Esophagus squamous epithelium (tissue), 5 donors: ENCODE measurements at places on chromosomes 11 and 22.

DNA sequence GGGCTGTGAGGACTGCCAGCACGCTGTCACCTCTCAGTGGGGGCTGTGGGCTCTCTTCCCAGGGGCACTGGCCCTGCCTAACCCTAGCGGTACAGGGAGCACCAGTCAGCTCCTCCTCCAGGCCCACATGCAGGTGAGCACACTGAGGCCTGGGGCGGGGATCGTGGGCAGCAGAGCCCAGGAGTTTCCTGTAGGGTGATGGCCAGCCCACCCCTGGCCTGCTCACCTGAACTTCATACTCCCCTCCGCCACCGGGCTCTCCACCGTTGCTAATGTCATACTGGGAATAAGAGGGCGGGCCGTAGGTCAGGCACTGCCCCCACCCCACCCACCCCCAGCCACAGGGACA, 10.0 kb upstream of the TREH start:
- DNase-seq: no peak

DNA sequence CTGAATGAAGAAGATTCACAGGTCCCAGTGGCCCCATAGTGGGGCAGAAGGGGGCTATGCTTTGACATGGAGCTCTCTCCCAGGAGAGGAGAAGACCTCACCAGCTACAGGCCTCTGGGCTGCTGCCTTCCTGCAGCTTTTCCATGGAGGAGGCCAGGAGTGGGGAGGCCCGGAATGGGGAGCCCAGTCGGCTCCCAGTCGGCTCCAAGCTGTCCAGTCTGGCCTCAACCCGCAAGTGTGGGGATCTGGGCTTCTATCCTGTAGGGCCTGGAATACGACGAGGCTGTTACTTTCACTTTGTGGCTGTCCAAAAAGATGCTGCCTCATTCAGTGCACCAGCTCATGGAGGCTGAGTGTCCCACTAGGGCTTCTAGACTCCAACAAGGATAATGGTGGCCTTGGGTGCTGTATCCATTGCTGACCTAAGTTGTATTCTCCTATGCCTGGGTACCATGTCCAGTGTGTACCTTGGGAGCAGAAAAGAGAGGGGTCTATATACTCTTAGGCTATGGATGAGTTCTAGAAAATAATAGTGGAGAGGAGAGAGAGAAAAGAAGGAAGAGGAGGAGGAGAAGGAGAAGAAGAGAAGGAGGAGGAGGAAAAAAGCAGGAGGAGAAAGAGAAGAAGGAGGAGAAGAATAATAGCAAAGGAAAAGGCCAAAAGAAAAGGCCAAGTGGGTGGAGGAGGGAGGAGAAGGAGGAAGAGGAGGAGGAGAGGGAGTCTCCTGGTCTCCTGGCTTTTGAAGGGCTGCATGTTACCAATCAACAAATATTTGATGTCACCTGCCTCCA, 1.1 kb downstream of the MYO18B start:
- no peak for DNase-seq

- DNase-seq: no peak
Measured at GRCh38 chr11:44010789-44011251, 37.0 kb upstream of the ACCSL start.

- no peak for DNase-seq
Measured at GRCh38 chr11:13137844-13138301, 128.8 kb downstream of the RASSF10 start.

GRCh38 chr11:58924230-58924629, 15.1 kb upstream of the GLYATL1 start:
- DNase-seq: no peak

DNA sequence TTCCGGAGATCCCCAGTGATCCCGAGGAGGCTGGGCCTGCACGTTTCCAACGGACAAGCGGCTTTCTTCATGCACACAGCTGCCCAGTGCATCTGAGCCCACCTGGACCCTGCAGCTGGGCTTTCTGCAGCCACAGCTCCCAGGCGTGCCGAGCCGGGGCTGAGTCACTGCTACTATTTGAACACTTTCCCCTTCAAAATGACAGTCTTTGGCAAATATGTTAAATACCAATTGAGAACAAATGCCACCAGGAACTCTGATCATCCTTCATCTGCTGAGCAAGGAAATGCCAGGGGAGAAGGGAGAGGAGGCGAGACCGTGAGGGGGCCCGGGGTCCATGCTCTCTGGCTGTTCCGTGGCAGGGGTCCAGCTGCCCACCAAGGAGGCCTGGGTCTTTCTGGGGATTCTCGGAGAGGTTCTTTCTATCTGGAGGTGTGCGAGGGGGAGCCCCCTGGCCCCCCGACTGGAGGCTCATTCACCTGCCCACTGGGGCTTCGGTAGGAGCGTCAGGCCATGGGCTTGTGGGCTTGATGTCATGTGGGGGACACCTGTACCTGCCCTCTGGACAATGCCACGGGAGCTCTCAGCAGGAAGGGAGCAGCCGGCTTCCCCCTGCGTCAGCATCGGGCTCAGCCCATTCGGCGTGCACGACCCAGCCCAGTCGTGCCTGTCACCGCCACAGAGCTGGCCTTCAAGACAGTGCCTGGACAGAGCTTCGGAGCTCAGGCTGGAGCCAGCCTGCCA, 159.6 kb downstream of the CTTN start:
- DNase-seq: no peak

GRCh38 chr22:22463855-22464540, 44.5 kb downstream of the ZNF280B start:
- no peak for DNase-seq

DNA sequence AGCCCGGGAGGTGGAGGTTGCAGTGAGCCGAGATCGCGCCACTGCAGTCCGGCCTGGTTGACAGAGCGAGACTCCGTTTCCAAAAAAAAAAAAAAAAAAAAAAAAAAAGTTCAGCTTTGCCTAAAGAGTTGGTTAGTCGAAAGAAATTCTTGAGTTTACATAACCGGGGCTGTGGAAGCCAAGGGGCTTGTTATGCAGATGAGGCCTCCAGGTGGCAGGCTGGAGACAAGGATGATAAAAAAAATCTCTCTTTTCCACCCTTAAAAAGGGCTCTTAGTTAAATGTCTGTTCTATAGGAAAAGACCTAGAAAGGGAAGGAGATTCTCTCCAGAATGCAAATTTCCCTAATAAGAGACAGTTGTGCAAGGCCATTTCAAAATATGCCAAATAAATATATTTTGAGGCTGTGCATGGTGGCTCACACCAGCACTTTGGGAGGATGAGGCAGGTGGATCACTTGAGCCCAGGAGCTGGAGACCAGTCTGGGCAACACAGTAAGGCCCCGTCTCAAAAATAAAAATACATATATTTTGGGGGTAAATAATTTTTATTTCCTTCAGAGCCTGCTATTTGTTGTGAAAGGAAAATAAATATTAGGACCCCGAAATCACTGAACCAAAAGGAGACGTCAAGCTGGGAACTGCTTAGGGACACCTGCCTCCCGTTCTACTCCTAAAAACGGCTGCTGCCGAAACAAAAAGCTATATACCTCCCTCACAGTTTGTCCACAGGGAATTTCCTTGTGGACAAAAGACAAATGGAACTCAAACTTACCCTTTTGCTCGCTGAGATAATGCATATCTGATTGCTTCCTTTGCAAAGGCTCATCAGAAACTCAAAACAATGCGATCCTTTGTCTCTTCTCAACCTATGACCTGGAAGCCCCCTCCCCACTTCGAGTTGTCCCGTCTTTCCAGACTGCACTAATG, 2.4 kb upstream of the IFITM2 start:
- no peak for DNase-seq

DNA sequence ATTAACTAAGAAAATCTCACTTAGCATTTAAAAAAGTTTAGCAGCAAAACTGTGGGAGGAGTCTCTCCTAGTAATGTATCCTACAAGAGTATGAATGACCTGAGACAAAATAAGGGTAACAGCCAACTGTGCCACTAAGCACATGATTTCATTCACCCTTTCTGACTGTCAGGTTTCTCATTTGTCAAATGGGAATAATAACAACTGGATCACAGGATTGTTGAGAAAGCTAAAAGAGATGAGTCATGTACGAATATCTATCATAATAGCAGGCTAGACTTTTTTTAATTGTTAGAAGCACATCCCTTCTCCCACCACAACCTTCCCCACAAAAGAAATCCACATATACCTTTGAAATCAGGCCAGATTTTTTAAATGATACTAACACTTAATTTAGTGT, 39.5 kb downstream of the MTMR2 start:
- no peak for DNase-seq

- no peak for DNase-seq
Measured at GRCh38 chr22:36211237-36211861, 9.7 kb upstream of the APOL4 start.

DNA sequence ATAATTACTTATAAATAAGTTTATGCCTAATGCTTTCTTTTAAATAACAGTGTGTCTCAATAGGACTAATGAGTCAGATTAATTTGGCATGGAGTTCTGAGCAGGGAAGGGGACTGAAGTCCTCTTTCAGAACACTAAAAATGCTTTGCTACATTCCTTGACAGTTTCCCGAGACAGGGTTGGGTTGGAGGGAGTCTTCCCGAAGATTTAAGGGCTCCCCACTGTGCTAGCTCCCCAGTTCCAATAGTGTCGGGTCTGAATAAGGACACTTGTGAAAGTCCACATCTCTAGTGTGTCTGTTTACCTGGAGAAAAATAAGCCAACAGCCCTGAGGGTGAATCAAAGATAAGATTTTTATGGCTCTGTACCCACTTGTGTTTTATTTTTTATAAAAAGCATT, 41.8 kb upstream of the HSD17B12 start:
- DNase-seq: no peak

GRCh38 chr11:46800177-46800576, 45.9 kb downstream of the CKAP5 start:
- DNase-seq: no peak

GRCh38 chr11:199004-199581, 6.2 kb downstream of the SCGB1C1 start:
- DNase-seq: no peak

- DNase-seq: no peak
Measured at GRCh38 chr22:30386960-30387827, at the start of gene RNF215. RNF215 (minus strand) TSS chr22:30387411; CDS start chr22:30387313, 98 bp downstream.

GRCh38 chr11:61826930-61827570, 1.1 kb upstream of the FADS2 start:
- DNase-seq: no peak

DNA sequence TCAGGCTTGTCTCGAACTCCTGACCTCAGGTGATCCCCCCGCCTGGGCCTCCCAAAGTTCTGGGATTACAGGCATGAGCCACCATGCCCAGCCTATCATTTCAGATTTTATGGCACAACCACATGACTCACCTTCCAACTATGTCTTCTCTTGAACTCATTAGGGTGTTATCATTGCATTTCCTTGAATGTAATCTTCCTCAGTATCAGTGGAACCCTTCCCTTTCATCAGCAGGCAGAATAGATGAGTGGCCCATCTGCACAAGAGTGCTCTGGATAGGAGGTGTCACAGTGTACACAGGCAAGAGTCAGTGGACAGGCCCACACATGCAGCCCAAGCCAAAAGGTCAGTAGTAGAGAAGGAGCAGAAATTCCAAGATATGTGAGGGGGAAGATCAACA, 29.1 kb upstream of the AQP11 start:
- DNase-seq: no peak

DNA sequence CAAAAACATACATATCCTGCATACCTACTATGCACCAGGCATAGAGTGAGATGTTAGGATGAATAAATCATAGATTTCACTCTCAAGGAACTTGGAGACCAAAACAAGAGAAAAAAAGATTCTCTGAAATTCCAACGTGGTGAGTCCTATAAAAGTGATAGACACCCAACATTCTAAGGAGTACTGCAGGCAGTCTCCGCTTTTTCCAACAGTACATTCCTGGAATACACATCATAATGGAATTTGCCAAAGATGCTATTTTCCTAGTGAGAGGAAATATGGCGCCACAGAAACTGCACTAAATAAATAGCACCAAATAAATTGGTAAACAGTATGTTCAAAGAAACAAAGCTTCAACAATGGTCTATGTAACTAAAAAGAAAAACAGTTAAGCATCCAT, 6.0 kb downstream of the TMEM123 start:
- DNase-seq: no peak

DNA sequence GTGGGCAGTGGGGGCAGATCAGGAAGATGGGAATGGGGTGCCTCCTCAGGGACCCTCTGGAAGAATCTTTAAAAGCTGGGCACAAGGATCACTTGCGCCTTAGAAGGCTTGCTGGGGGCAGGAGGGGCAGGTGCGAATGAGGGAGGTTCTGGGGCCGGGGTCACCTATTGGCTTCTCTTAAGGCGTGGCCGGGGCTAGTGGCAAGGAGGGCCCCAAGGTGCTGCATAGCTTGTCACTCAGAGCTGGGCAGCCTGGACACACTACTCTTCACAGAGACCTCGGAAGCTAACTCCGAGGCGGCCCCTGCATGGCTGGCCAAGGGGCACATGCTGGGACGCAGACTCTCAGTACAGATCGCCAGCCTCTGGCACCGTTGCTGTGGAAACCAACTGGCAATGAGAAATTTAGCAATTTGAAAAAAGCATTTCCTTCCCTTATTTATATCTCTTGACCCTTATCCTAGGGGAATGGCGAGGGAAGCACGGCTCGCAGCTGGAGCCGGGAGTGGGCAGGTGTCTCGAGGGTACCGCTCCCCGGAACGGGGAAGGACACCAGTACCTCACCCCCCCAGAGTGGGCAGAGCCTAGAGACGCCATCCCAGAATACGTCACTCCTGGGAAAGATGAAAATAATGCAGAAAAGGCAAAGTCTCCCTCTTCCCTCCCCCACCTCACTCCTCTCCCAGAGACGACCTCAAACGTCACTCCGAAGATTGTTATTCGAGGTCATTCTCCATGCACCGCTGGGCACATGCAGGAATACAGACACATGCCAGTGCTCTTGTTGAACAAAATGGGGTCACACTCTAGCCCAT, 188.1 kb downstream of the CTTN start:
- DNase-seq: no peak

- no peak for DNase-seq
Measured at GRCh38 chr11:88536616-88537265, 199.2 kb upstream of the CTSC start.

GRCh38 chr11:58957922-58958321, 18.6 kb downstream of the GLYATL1 start:
- no peak for DNase-seq

GRCh38 chr11:27391331-27392015, 28.5 kb upstream of the CCDC34 start:
- no peak for DNase-seq

DNA sequence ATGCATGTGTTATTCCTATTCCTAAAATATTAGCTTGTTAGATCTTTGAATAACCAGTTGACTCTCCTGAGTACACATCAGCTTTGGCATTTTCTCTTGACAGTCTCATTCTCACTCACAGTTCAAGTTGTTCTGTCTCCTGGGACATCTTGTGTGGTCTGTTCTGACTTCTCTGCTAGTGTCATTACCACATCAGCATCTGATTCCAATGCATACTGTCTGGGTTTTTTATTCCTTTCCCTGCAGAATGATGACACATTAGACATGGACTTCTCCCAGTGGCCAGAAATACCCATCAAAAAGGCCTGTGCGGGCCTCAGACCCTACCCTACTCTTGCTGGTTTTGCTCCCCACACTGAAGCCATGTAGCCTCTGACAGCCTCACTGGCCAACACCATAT, 2.7 kb downstream of the ZNF74 start:
- DNase-seq: no peak

DNA sequence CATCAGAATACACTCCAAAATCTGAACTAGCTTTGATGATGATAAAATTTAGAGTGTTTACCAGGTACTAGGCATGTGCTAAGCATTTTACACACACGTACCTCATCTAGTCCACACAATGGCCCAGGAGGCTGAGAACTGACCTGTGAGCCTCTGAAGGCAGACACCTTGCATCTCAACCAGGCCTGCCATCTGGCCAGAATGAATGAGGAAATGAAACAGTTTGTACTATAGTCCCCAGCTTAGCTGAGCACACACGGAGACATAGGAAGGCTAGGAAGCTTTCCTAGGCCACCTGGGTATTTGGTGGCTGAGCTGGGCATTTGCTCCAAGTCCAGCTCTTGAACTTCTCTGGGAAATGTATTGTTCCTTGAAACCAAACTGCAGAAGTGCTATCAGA, 6.9 kb upstream of the SHANK3 start:
- no peak for DNase-seq
